Pancreas (tissue), 10 donors: ENCODE measurements at places on chromosomes 7 and 10.

DNA sequence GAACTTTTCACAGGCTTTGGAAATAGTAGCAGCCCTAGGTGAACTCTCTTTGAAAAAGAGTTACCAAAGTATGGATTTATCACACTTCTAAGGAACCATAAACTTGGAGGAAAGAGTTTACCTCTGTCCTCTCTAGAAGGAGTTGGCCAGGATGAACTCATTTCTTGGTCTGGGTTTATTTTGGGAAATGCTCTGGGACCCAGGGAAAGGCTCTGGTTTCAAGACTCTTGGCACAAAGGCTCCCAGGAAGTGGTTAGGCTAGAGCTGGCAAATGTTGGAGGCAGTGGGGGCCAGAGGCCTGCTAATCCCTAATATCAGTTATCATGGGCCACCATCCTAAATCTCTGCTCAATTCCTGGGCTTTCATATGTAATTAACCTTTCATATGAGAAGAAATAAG is 36.3 kb upstream of the CDK6 start:
- no peaks in the 10 kb centered on the region for H3K27me3 ChIP-seq
- no peak for DNase-seq
- no peak overlapping the region for H3K4me3 ChIP-seq
- H3K27ac ChIP-seq, result no peak overlapping the region
- no peaks in the 10 kb centered on the region for H3K4me1 ChIP-seq

GRCh38 chr10:33661580-33662336 is 327.3 kb upstream of the NRP1 start:
- H3K4me1 ChIP-seq, result no peaks in the 10 kb centered on the region
- H3K27ac ChIP-seq, result no peak overlapping the region
- peak; percentile 58 for DNase-seq
- H3K36me3 ChIP-seq, result no peaks in the 10 kb centered on the region
- H3K4me3 ChIP-seq, result no peak overlapping the region

DNA sequence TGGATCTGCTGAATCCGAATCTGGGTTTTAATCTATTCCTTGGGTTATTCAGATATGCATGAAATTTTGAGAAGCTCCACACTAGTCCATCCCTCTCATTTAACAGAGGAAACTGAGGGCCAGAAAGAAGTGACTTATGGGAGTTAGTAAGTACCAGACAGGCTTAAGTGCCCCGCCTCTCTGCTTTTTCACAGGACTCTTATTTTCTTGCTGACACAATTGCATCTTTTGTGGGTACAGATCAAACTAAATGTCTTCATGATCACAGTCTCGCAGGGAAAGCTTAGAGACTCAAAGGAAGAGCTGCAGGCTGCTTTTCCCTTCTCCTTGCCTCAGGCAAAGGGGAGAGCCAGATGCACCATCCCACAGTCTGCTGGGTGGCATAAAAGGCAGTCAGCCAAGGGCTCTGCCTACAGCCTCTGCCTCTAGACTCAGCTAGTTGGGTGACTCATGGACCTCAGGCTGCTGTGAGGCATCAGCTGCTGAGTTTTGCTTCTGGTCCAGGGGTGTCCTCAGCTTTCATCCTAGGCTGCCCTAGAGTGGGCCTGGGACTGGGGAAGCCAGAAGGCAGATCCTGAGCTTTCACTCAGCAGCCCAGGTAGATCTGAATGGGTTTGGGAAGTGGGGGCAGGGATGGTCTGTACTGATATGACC is 11.6 kb downstream of the GOLGA7B start:
- DNase-seq, result no peak
- H3K27me3 ChIP-seq, result no peaks in the 10 kb centered on the region
- no peak overlapping the region for H3K4me3 ChIP-seq
- no peaks in the 10 kb centered on the region for H3K4me1 ChIP-seq
- no peaks in the 10 kb centered on the region for H3K36me3 ChIP-seq

- no peak overlapping the region for H3K4me3 ChIP-seq
- H3K36me3 ChIP-seq, result no peaks in the 10 kb centered on the region
- no peak overlapping the region for H3K27ac ChIP-seq
- H3K4me1 ChIP-seq, result no peaks in the 10 kb centered on the region
Measured at GRCh38 chr7:77335581-77335980, 80.6 kb downstream of the GSAP start.

DNA sequence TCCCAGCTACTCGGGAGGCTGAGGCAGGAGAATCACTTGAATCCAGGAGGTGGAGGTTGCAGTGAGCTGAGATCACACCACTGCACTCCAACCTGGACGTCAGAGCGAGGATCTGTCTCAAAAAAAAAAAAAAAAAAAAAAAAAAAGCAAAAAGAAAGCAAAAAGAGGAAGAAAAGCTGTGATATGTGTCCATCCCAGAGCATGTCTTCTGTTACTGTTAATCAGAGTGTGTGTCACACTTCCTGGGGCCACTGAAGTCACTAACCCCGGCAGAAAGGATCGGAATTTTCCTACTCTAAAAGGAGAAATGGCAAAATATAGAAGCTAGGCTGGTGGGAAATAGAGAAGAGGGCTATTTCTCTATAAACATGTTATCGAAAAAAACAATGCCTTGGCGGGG is 11.9 kb downstream of the PIK3AP1 start:
- H3K4me1 ChIP-seq, result peaks cover 5% of the 10 kb centered on the region
- H3K4me3 ChIP-seq, result no peak overlapping the region
